H9 (cell line): ENCODE measurements at places on chromosomes 2 and 18. TPM values are rescaled to one million over a fixed set of nuclear protein-coding genes. Genes with fewer than 3 reads are reported as not detected.

- no peak overlapping the region for H3K27ac ChIP-seq
- DNase-seq: no peak
- H3K36me3 ChIP-seq: no peaks in the 10 kb centered on the region; the same call in 2 of the 3 replicates
These were observed 3.3 kb downstream of the AGAP1 start for GRCh38 chr2:235497096-235497495.

- no peaks in the 10 kb centered on the region for H3K27me3 ChIP-seq
- H3K4me3 ChIP-seq: no peak overlapping the region
- no peak overlapping the region for H3K27ac ChIP-seq
- DNase-seq: no peak
These were observed 324.1 kb upstream of the KCNJ3 start for GRCh38 chr2:154374416-154374815.

DNA sequence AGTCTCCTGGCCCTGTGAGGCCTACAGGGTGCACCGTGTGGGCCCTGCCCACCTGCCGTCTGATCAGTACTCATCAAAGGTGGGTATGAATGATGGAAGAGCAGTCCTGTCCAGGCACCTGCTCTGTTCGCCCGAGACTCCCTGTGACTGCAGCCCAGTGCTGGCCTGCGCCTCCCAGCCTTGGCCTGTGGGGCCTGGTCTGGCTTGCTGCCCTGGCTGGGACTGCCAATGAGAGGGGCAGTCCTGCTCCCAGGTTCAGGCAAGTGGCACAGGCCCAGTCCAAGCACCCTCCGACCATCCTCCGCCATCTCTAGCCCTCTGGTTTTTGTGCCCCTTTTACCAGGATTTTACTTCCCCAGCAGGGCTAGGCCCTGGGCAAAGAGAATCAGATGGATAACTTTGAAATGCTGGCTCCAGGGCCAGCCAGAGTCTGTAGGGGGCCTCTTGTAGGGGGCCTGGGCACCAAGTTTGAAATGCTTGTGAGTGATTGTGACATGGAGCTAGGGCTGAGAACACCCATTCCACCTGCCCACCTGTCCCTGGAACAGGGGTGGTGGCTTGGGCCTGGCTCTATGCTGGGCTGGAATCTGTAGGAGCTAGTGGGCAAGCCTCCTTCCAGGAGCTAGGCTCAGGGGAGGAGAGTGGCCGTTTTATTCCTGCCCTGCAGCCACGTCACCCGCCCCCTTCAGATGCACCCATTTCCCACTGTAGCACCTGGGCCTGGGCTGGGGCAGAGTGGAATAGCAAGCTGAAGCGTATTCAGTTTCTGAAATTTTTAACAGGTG is 8.7 kb upstream of the HS6ST1 start:
- H3K4me1 ChIP-seq: no peaks in the 10 kb centered on the region
- H3K27ac ChIP-seq: no peak overlapping the region
- peaks cover 12% of the 10 kb centered on the region for H3K36me3 ChIP-seq
- no peaks in the 10 kb centered on the region for H3K27me3 ChIP-seq
- DNase-seq: no peak

- DNase-seq: peak; percentile 85
- H3K4me1 ChIP-seq: no peaks in the 10 kb centered on the region
- H3K27me3 ChIP-seq: no peaks in the 10 kb centered on the region
- H3K4me3 ChIP-seq: no peak overlapping the region
These were observed 71.1 kb downstream of the DOCK10 start for GRCh38 chr2:224971214-224971613.

DNA sequence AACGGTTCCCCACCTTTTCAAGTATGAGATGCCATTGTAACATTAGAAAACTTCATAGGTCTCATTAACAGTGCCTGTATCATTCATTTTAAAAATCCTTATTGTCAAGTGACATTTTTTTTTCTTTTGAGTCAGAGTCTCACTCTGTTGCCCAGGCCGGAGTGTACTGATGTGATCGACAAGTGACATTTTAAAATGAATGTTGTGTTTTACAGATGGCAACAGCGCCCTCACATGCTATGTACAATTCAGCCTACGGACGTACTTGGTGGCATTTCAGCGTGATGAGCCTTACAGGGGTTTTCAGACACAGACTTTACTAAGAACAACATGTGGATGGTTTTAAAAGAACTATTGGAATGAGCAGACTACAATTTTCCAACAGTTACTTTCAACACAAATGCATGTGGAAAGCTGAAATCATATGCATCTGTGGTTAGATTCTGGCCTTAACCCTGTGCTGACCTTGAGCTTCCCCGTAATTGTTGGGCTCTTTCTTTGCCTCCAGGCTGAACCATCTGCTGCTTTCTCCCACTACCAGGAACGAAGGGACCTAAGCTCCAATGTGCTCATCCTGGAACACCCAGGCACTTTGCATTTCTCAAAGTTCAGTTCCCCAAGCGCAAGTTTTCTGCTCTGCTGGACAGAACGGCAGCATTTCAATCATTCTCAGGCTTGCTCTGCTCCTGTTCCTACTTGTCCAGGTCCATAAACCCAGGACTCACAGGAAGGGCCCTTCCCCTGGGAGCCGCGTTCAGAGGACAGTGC is 119.9 kb upstream of the NDUFV2 start:
- H3K36me3 ChIP-seq: no peaks in the 10 kb centered on the region
- H3K4me3 ChIP-seq: no peak overlapping the region
- no peaks in the 10 kb centered on the region for H3K27me3 ChIP-seq
- H3K4me1 ChIP-seq: peaks cover 6% of the 10 kb centered on the region
- DNase-seq: no peak

- DNase-seq: peak; percentile 34
- H3K4me3 ChIP-seq: no peak overlapping the region
- no peaks in the 10 kb centered on the region for H3K27me3 ChIP-seq
- no peak overlapping the region for H3K27ac ChIP-seq
- H3K4me1 ChIP-seq: no peaks in the 10 kb centered on the region; the same call in 1 of the 2 replicates
- no peaks in the 10 kb centered on the region for H3K36me3 ChIP-seq
These were observed 499.9 kb upstream of the SPHKAP start for GRCh38 chr2:228681426-228681825.

- H3K36me3 ChIP-seq: no peaks in the 10 kb centered on the region
- DNase-seq: no peak
- H3K27ac ChIP-seq: no peak overlapping the region
- H3K4me1 ChIP-seq: no peaks in the 10 kb centered on the region
- H3K4me3 ChIP-seq: no peak overlapping the region
- no peaks in the 10 kb centered on the region for H3K27me3 ChIP-seq
These were observed 156.1 kb upstream of the SRD5A2 start for GRCh38 chr2:31736695-31737454.

DNA sequence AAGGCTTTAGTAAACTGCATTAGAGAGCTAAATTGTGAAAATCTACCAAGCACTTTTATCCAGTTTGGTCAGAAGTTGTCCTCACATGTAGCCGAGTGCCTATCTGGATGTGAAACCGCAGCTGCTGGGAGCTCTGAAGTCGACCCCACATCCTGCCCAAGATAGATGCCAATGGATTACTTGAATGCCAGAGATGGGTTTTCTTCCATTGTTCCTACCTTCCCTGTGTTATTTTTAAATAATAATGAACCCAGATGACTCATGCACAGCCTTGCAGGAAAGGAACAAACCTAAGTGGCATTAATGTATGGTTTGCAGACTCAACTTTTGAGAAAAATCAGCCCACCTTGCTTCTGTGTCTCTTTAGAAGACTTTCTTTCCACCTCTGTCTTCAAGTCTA is 408.5 kb downstream of the FBXO15 start:
- H3K4me3 ChIP-seq: no peak overlapping the region
- H3K27ac ChIP-seq: no peak overlapping the region
- H3K4me1 ChIP-seq: no peaks in the 10 kb centered on the region; the same call in 1 of the 2 replicates
- H3K36me3 ChIP-seq: no peaks in the 10 kb centered on the region
- no peak for DNase-seq

- H3K4me3 ChIP-seq: no peak overlapping the region
- H3K4me1 ChIP-seq: no peaks in the 10 kb centered on the region
- DNase-seq: no peak
- no peak overlapping the region for H3K27ac ChIP-seq
These were observed 3.9 kb downstream of the IKZF2 start for GRCh38 chr2:213147538-213147937.

DNA sequence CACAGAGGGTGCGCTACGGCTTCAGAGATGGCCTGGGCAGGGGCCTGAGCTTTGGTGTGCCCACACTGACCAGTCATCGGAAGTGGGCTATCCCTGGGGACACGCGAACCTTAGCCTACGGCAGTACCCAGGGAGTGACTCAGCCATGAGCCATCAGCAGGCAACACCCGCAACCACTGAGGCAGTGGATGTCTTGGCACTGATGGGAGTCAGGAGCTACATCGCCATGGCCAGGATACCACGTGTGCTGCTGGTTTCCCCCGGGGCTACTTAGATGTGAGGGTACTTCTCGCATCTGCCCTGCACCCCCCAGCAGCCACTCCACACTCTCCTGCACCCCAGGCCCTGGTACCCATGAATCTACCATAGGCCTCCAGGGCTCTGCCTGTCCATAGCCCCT is 12.8 kb upstream of the HPCAL1 start:
- DNase-seq: no peak
- no peaks in the 10 kb centered on the region for H3K4me1 ChIP-seq
- H3K36me3 ChIP-seq: peaks cover 11% of the 10 kb centered on the region
- no peak overlapping the region for H3K27ac ChIP-seq
- no peak overlapping the region for H3K4me3 ChIP-seq

GRCh38 chr2:20509770-20510490 is 63.1 kb downstream of the RHOB start:
- no peaks in the 10 kb centered on the region for H3K27me3 ChIP-seq
- H3K27ac ChIP-seq: no peak overlapping the region
- peaks cover 1% of the 10 kb centered on the region; the same call in 1 of the 2 replicates for H3K36me3 ChIP-seq
- DNase-seq: peak; percentile 92
- H3K4me1 ChIP-seq: no peaks in the 10 kb centered on the region; the same call in 1 of the 2 replicates

DNA sequence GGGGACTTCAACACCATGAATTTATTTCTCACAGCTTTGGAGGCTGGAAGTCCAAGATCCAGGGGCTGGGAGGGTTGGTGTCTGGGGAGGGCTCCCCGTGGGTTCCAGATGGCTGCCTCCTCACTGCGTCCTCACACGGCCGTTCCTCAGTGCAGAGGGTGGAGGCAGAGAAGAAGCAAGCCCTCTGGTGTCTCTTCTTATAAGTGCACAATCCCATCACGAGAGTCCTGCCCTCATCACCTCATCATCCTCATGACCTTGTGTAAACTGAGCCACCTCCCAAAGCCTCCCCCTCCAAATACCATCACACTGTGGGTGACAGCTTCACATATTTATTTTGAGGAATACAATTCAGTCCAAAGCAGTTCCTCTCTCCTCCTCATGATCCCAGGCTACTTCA is 26.3 kb downstream of the TMEM163 start:
- H3K4me1 ChIP-seq: no peaks in the 10 kb centered on the region
- no peak overlapping the region for H3K4me3 ChIP-seq
- H3K36me3 ChIP-seq: no peaks in the 10 kb centered on the region; the same call in 2 of the 3 replicates
- no peak for DNase-seq
- H3K27me3 ChIP-seq: no peaks in the 10 kb centered on the region

DNA sequence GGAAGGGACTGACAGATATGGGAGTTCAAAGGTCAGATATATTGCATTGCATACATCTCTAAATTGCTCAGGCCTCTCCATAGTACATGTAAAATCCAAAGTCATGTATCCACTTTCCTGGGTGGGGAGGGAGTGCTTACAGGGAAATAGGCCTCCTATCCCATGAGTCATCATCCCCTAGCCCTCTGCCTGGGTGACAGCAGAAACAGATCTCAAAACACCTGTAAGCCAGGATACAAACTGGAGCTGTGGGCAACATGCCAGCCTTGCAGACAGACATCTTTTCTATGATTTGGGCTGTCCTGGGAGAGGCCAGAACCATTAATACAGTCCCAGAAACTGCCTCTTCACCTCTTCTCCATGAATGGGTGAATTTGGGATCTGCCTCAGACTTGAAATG is 4.8 kb downstream of the ALK start:
- no peak overlapping the region for H3K27ac ChIP-seq
- H3K4me3 ChIP-seq: no peak overlapping the region
- H3K27me3 ChIP-seq: peaks cover 24% of the 10 kb centered on the region
- H3K4me1 ChIP-seq: no peaks in the 10 kb centered on the region
- DNase-seq: no peak

RNF152 gene
- 2.3 and 2.6 TPM in 2 replicates for total RNA-seq

ADCYAP1 gene
- not detected in 2 replicates for total RNA-seq
